ENCODE measurements at places on chromosomes 11 and 22. TPM values are rescaled to one million over a fixed set of nuclear protein-coding genes. Genes with fewer than 3 reads are reported as not detected.

GRCh38 chr11:113817162-113817561, 37.6 kb downstream of the CLDN25 start:
- no peak for DNase-seq

DNA sequence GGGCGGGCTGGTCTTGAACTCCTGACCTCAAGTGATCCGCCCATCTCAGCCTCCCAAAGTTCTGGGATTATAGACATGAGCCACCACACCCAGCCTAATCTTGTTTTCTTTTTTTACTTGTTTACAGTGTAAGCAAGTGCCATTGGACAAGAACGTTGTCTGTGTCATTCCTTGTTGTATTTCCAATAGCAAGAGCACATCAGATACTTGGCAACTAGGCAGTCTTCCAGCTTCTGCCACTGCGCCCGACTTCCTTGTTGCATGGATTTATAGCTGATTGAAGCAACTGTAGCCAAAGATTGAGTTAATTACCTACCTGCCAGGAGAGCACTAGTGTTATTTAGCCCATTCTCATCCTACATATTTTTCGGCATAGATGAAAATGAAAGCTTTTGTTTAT, 3.1 kb upstream of the SGSM3 start:
- DNase-seq = peak; percentile 54

DNA sequence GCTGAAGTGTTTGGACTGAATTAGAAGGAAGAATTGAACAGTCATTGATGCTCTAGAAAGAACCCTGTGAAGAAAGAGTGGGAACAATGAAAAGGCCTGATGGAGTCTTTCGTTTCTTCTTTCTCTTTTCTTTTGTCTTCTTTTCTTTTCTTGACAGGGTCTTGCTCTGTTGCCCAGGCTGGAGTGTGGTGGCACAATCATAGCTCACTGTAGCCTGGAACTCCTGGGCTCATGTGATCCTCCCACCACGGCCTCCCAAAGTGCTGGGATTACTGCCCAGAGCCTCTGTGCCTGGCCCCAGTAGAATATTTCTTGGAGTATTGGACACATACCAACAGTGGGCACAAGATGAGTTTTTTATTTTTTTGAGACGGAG, 1.1 kb downstream of the FEN1 start:
- DNase-seq = no peak

The CALCA gene
- not detected for total RNA-seq

The KRTAP5-9 gene
- total RNA-seq = 1.3 TPM

DNA sequence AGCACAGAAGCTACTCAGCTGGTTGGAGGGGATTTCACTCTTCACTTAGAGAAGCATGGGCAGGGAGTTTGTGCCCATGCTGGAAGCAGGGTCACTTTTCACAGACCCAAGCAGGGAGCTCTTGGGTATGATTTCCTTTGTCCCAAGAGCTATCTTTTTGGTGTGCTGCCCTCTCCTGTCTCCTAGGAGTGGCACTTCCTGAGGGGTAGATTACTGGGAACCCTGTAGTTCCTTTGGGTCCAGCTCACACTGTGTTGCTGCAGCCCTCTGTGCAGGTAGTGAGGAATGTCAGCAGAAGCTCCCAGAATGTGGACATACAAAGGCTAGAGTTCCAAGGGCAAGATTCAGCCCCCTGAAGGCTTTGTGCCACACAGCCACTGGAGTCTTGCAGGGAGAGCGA, 537.1 kb upstream of the ANO3 start:
- no peak for DNase-seq

- no peak for DNase-seq
These were observed 404 bp downstream of the DCHS1 start for GRCh38 chr11:6655020-6655789.

GRCh38 chr22:47086596-47087248, 324.3 kb downstream of the TBC1D22A start:
- peak; percentile 35 for DNase-seq
